Activated CD4-positive, alpha-beta T cell treated with anti-CD3 and anti-CD28 coated beads, Interleukin-2, amount 10 ng/mL, durations not matched to agents 7 days and 5 days (primary cell): ENCODE measurements at places on chromosomes 5 and 9. TPM values are rescaled to one million over a fixed set of nuclear protein-coding genes. Genes with fewer than 3 reads are reported as not detected.

- no peaks in the 10 kb centered on the region for H3K27me3 ChIP-seq
- no peak overlapping the region for H3K4me3 ChIP-seq
Observed at GRCh38 chr9:94926431-94926800, 199.9 kb downstream of the AOPEP start.

DNA sequence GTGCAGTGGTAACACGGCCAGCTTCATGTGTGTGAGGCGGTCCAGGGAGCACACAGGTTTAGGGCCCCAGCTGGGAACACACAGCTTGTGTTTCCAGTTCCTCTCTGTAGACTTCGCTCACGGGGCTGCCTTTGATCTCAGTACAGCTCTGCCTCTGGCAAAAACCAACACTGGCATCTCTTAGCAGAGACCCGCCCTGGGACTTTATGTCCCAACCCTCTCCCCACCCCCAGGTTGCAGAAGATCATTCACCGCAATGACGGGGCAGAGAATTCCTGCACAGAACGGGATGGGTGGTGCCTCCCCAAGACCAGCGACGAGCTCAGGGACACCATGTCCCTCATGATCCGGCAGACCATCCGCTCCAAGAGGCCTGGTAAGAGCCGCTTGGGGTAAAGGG, 5.2 kb upstream of the CEL start:
- H3K36me3 ChIP-seq, result peaks cover 48% of the 10 kb centered on the region
- H3K4me3 ChIP-seq, result peak overlapping the region; percentile 62
- H3K27me3 ChIP-seq, result no peaks in the 10 kb centered on the region
- peak; percentile 39 for DNase-seq

- H3K27ac ChIP-seq, result no peak overlapping the region
- H3K27me3 ChIP-seq, result peaks cover 15% of the 10 kb centered on the region
- H3K36me3 ChIP-seq, result no peaks in the 10 kb centered on the region
- DNase-seq, result no peak
Observed at GRCh38 chr9:109182940-109183798, 16.1 kb upstream of the FRRS1L start.

DNA sequence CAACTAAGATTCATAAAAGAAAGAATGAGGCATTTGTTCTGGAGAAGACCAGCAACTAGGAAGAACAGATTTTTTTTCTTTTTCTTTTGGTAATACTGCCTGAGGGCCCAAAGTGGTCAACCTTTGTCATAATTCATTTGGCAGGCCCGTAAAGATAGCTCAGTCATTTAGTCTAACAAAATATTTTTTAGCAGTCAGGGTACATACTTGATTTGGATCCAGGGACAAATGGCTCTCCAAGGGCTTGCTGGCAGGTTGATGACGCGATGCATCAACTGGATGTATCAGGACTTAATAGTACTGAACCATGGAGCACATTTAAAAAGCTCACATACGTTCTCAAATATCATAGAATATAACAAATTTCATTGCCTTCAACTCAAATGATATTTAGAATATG, 203.4 kb upstream of the ZNF608 start:
- no peaks in the 10 kb centered on the region for H3K36me3 ChIP-seq
- no peak for DNase-seq
- H3K27me3 ChIP-seq, result no peaks in the 10 kb centered on the region
- H3K4me1 ChIP-seq, result no peaks in the 10 kb centered on the region
- H3K27ac ChIP-seq, result no peak overlapping the region

- no peaks in the 10 kb centered on the region for H3K27me3 ChIP-seq
- no peaks in the 10 kb centered on the region for H3K36me3 ChIP-seq
- DNase-seq, result no peak
- no peak overlapping the region for H3K27ac ChIP-seq
Observed at GRCh38 chr5:121489972-121490371, 361.7 kb upstream of the FTMT start.

DNA sequence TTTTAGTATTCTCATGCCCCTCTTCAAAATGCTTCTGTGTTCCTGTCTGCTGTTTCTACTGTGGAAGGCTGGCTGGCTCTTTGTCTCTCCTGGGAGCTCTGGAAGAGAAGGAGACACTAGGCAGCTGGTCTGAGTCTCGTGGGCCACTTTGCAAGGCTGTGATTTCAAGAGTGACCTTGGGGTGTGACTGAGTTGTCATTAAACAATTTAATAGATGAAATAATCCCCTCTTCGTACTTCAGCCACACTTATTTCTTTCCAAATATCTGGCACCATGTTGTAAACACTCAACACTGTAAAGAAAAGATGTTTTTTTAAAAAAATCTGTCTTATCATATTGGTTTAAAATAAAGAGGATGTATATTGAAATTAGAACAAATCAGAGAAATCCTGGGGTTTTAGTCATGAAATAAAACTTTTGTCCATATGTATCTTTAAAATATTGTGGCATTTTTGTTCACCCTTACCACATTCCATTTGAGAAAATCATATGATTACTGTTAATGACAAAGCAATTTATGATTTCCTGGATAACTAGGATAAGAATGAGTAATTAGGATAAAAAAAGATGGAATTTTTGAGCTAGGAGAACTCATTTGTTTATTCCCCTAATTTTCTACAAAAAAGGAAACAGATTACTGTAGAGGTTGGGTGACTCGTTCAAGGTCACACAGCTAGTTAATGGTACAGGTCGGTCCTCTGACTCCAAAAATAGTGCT, 200.8 kb downstream of the MAT2B start:
- no peak overlapping the region for H3K4me3 ChIP-seq
- DNase-seq, result no peak
- no peak overlapping the region for H3K27ac ChIP-seq
- no peaks in the 10 kb centered on the region for H3K27me3 ChIP-seq
- no peaks in the 10 kb centered on the region for H3K4me1 ChIP-seq
- H3K36me3 ChIP-seq, result no peaks in the 10 kb centered on the region

DNA sequence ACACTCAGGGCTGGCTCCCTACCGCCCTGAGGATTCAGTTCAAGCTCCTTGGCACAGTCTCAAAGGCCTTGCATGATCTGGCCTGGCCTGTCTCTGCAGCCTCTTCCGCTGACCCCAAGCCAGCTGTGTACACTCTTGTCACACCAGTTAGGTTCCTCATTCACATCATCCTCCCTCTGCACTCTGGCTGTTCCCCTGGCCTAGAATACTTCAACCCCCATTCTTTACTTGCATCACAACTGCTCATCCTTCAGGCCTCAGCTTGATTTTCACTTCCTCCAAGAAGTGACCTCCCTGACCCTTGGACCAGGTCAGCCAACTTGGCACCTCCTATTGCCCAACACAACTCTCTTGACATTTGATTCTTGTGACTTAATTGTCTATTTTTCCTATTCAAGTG, 18.9 kb upstream of the PFDN1 start:
- H3K4me3 ChIP-seq, result no peak overlapping the region
- H3K27ac ChIP-seq, result no peak overlapping the region
- H3K36me3 ChIP-seq, result no peaks in the 10 kb centered on the region
- DNase-seq, result no peak
- H3K27me3 ChIP-seq, result peaks cover 5% of the 10 kb centered on the region

GRCh38 chr9:114355821-114356220, 26.2 kb downstream of the ORM2 start:
- no peak overlapping the region for H3K4me3 ChIP-seq
- peaks cover 44% of the 10 kb centered on the region for H3K4me1 ChIP-seq
- H3K27me3 ChIP-seq, result no peaks in the 10 kb centered on the region

Gene LCP2
- total RNA-seq, result 309 TPM

Gene ANKRD33B
- 3.2 TPM for total RNA-seq

Gene SPATA31E1
- not detected for total RNA-seq

Gene PDLIM4
- total RNA-seq, result not detected

Gene TPM2
- 13.1 TPM for total RNA-seq

Gene PKN3
- total RNA-seq, result 9.1 TPM
